ENCODE measurements at places on chromosomes 5 and 9.

- DNase-seq = no peak
These were observed 12.1 kb downstream of the MRPL36 start for GRCh38 chr5:1787472-1788047.

GRCh38 chr9:133578524-133579441 lies 30.4 kb downstream of the FAM163B start:
- DNase-seq = no peak

GRCh38 chr5:113343343-113343742 lies 91.4 kb downstream of the TSSK1B start:
- DNase-seq = no peak

DNA sequence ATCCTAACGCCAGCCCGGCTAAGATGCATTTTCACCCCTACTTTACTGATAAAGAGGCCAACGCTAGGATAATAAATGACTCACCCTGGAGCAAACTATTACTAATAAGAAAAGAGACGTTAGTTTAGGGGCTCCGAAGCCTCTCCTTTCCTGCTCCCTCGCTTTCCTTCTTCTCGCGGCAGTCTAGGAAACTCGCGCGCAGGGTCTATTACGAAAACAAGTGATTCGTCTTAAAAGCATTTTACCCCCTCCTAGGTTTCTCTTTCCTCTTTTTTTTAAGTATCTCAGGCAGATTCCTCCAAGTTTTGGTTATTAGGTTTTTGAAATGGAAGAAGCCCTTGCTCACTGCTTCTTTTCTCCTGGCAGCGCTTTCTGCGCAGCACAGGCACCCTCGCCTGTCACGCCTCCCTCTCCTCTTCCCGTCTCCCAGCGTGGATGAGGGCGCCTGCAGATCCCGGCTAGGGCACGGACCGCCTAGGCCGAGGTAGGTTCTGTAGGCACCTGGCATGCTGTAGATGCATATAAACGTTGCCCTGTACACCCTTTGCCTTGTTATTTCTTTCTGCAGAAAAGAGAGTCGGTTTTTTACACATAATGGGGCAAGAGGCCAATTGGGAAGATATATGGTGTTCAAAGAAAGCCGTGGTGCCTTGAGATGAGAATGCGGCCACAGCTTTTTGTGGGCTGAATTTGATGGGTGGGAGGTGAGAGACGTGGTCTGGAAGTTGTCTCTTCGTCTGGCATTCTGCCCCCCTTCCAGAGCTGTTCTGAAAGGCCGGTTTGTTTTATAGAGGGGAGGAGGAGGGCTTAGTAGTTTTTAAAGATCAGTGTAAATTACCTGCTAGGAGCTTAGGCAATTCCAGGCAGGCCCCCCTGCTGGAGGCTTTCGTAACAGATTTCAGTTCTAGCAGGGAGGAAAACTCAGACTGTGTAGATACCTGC lies 983 bp downstream of the GCNT1 start:
- no peak for DNase-seq

DNA sequence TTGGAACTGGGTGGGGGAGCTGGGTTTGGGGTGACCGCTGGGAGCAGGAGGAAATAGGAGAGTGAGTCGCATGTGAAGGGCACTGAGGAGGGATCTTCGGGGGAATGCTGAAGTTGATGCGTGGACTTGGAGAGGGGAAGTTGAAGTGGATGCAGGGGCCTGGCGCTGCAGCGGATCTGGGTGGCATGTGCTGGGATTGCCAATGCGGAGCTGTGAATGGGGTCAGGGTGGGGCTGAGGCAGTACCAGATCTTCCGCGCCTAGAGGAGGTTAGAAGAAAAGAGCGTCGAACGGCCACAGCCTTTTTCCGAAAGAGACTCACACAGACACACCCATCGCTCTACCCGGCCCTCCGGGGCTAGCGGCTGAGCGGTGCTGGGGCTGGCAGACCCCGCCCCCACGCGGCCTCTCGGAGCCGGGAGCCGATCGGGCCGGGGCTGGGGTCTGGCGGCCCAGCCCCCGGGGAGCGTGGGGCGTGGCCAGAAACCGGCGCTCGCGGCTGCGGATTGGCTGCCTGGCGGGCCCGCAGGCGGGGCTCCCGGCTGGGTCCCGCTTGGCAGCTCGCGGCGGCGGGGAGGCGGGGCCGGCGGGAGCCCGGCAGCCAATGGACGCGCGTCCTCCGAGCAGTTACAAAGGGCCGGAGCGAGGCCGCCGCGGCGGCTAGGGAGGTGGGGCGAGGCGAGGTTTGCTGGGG lies at the start of gene TGFBR1:
Gene TGFBR1 (plus strand): TSS at position 655 of the 693 bp plus-strand sequence. CDS start 93 bp downstream, outside the sequence.
- peak; percentile 89 for DNase-seq

GRCh38 chr9:105206821-105207699 lies 37.4 kb upstream of the SLC44A1 start:
- DNase-seq = no peak

DNA sequence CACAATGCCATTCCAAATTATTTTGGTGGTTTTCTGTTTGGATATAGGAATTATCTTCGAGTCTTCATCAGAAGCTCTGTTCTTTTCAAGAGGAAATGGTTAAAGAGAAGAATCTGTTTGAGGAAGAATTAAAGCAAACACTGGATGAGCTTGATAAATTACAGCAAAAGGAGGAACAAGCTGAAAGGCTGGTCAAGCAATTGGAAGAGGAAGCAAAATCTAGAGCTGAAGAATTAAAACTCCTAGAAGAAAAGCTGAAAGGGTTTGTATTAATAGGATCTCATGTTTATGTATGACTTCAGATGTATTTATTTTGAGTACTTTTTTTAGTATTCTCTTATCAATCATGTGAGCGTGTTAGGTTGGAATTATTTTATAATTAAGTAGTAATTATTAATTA lies 15.0 kb downstream of the HMMR start:
- DNase-seq = no peak

DNA sequence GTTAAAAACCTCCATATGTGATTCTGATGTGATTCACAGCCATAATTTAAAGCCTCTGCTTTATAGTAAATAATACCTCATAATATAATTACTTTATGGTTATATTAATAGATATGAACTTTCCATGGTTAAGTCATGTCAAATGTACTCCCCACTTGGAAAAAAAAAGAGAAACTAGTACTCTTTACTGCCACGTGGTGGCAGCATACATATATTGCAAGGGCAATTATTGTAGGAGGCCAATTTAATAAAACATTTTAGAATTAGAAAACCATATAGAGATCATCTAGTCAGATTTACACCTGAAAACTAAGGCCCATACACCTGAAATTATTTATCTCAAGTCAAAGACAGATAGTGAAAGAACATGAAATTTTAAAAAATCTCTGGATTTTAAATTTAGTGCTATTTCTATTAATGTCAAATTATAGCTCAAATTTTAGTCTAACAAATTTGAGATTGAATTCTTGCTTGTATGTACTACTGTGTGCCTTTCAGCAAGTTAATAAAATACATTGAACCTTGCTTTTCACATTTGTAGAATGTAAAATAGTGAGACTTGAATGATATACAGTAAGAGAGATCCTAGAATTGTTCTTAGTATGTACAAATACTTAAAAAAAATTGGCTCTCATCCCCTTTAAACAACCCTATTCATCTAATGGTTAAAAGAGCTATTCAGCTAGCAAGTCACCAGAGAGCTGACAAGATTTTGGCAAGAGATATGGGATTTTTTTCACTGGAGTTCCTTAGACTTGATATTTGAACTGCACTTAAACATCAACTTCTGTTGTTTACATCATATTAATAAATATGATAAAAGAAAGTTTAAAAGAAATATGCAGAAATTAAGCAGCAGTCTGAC lies 603.8 kb downstream of the TLE4 start:
- DNase-seq = no peak

GRCh38 chr9:100397529-100398266 lies 29.2 kb upstream of the MSANTD3 start:
- no peak for DNase-seq

- no peak for DNase-seq
These were observed 533.4 kb downstream of the IRX1 start for GRCh38 chr5:4128994-4129393.

DNA sequence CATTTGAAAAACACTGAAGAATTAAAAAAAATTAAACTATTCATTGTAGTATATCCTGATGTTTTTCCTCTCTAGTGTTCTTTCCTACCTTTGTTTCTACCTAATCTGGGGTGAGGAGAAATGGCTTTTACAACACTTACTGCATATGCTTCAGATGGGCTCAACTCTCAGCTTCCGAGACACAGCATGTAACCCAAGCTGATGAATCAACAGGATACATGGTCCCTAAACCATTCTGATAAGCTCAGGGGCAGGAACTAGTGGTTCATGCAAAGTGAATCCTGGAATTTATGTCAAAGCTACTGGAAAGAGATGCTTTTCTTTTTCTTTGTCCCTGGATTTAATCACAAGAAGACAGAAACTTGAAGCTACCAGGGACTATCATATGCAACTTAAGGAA lies 672.5 kb upstream of the RORB start:
- DNase-seq = no peak

DNA sequence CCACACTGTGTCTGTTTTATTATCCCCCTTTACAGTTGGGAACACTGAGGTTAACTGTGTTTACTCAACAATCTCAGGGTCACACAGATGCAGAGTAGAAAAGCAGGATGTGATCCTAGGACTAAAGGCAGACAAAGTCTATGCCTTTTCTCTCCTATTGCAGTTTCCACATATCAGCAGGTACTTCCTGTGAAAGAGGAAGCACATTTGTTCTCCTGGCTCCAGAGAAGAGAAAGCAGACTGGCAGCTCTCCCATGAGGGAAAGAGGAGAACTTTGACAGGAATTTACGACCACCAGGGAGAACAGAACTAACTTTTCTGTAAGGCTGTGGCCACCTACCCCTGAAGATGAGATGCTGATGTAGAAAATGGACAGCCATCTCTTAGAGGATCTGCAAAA lies 84.2 kb upstream of the TNC start:
- no peak for DNase-seq

DNA sequence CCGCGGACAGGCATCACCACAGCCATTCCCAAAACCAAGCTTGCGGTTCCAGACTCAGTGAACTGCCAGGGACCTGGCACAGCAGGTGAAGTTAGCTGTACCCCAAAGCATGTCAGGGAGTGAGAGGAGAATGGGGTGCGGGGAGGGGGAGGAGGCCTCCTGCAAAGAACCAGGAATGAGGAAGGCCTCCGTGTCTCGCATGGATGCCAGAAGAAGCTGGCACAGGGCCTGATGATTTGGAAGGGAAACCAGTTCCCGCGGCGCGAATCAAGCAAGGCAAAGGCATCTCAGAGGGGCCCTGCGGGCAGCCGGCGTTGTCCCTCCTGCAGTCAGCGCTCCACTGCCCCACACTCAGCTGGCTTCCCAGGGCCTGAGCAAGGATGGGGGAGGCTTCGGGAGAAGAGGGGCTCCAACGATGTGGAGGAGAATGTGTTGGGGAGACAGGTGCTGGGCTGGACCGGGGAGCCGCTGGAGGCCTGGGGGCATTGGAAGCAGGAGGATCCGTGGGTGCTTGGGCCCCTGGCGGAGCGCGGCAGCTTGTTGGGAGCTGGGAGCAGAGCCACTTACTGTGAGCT lies 14.6 kb downstream of the SLC9A3 start:
- DNase-seq = no peak

GRCh38 chr5:171989946-171990712 lies 16.3 kb downstream of the FBXW11 start:
- no peak for DNase-seq

- DNase-seq = no peak
These were observed 47.4 kb downstream of the MFAP3 start for GRCh38 chr5:154086146-154086545.

DNA sequence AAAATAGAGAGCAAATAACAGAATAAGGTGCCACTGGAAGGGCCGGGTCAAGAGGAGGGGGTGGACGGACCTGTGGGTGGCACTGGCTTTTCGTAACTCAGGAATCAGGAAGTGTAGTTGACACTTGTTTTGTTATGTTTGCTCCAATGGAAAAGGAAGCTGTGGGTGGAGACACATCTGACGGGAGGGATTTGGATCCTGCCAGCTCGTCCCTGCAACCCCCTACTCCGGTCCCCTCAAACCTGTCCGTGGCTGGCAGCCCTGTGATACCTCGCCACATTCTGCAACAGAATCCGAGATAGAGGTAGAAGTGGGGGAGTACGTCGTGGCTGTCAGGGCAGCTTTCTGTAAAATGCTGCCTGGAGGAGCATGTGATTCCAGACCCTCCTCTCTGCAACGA lies 104.2 kb upstream of the IER5L start:
- DNase-seq = no peak

DNA sequence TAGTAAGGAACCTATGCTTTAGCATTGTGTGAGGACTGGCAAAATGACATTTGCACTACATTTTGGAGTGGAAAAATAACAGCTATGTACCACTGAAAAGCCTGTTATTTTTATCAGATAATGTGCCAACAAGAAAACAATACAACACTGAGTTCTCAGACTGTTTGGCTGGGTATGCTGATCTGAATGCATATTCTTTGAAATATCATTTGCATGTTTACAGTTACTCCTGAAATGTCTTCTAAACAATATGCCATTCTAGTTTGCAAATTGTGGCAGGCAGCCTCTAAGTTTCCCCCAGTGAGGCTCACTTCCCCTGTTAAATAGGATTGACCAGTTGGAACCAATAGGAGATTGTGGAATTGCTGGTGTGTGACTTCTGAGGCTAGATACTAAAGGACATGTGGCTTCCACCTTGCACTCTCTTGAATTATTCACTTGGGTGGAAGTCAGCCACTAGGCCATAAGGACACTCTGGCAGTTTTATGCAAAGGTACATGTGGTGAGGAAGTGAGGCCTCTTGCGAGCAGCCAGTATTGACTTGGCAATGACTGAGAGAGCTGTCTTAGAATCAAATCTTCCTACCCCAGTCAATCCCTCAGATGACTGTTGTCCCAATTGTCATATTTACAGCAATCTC lies 250.4 kb upstream of the PCSK5 start:
- DNase-seq = no peak

DNA sequence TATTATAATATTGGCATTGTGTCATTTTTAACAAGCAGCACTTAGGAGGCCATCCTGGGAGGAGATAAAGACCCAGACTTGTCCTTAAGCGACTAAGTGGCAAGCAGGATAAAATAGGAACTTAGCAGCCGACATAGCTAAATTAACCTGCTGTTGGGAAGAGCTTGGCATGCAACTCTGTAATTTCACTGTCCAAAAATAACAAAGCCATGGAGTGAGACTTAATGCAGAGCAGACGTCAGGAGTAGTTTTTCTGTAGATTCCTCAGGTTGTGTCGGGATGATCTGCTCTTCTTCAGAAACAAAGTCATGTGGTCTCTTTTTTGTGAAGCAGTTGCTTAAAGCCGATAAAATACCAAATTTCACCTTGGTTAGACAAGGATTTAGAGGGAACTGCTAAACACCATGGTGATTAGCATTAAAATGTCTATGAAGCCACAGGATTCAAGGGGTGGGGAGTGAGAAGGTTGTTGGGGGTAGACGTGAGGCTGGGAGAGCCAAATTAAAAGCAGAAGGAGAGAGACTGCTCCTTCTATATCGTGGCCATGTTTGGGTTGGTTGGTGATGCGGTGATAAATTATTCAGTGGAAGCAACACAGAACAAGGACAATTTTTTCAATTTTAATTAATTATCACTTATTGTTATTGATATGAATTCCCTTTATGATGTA lies 303.0 kb downstream of the CSNK1G3 start:
- no peak for DNase-seq

GRCh38 chr5:138351056-138351455 lies 1.4 kb upstream of the KDM3B start:
- DNase-seq = no peak

GRCh38 chr9:72844440-72844768 lies 108.4 kb downstream of the ALDH1A1 start:
- DNase-seq = no peak

- DNase-seq = no peak
These were observed 23.0 kb downstream of the SPARC start for GRCh38 chr5:151663617-151664293.

GRCh38 chr9:21890696-21891095 lies 88.3 kb downstream of the MTAP start:
- DNase-seq = no peak
